ENCODE measurements at places on chromosomes 5 and 9. TPM values are rescaled to one million over a fixed set of nuclear protein-coding genes. Genes with fewer than 3 reads are reported as not detected.

The SV2C gene
- total RNA-seq = 0.03 TPM

The C5orf46 gene
- not detected for total RNA-seq

The PTGDS gene
- total RNA-seq = 1.3 TPM

The PCDHGB2 gene
- total RNA-seq = 0.88 TPM

The GRM6 gene
- total RNA-seq = not detected

The SCGB3A1 gene
- 6.6 TPM for total RNA-seq

The CD72 gene
- total RNA-seq = 18.4 TPM

The PCDHGC5 gene
- total RNA-seq = not detected

The PCDHAC2 gene
- total RNA-seq = not detected

The SLC4A9 gene
- total RNA-seq = 0.17 TPM

GRCh38 chr9:117636681-117637080, 67.5 kb upstream of the TLR4 start:
- no peak for DNase-seq

GRCh38 chr5:67416133-67416937, 219.7 kb upstream of the CD180 start:
- DNase-seq = no peak

GRCh38 chr5:167626341-167627123, 664.9 kb upstream of the WWC1 start:
- DNase-seq = no peak

GRCh38 chr9:76602199-76602598, 143.2 kb downstream of the GCNT1 start:
- DNase-seq = no peak

- no peak for DNase-seq
These were observed 476.8 kb upstream of the C9orf72 start for GRCh38 chr9:28050046-28050445.

DNA sequence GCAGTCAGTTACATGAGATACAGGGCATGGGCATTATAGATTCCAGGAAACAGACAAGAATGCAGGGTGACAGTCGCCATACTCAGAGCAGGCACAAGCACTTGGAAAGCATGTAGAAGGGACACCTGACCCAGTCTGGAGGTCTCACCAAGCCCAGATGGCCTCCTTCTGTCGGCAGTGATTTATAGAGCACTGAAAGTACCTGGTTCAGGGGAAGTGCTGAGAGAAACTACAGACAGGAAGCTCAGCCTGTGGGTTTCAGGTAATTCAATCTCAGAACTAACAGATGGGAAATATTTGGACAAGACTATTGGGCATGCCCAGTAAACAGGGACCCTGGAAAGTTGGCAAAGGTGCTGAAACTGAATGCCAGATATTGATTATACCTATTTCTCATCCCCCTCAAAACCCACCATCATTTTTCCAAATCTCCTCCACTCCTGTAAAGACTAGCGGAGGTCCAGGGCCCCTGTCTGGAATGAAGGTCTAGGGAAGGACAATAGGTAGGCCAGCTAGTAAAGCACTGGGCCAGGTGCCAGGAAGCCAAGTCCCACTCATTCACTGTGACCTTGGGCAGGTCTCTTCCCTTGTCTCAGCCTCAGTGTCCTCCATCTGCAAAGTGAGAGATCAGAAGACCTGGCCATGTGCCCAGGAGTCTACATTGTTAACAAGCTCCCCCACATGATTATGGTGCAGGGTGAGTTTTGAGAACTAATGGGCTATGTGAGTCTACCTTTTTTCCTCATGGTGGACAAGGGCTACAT, 26.9 kb downstream of the KLHL3 start:
- no peak for DNase-seq

- DNase-seq = no peak
These were observed 26.5 kb upstream of the BASP1 start for GRCh38 chr5:17190799-17191391.

DNA sequence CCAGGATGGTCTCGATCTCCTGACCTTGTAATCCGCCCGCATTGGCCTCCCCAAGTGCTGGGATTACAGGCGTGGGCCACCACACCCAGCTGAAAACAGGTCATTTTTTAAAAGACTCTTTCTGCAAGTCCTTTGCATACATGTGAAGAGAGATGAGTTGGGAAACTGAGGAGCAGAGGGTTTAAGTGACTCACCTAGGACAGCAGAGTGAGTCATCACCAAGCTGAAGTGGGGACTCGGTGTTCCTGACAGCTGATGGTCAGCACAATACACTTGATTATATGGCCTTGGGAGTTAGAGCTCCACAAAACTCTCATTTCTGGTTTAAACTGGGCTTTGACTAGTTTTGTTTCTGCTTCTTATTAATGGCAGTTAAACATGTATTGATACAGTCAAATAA, 38.1 kb upstream of the SSBP2 start:
- no peak for DNase-seq

GRCh38 chr9:136551401-136552116, 5.7 kb upstream of the NOTCH1 start:
- DNase-seq = no peak

DNA sequence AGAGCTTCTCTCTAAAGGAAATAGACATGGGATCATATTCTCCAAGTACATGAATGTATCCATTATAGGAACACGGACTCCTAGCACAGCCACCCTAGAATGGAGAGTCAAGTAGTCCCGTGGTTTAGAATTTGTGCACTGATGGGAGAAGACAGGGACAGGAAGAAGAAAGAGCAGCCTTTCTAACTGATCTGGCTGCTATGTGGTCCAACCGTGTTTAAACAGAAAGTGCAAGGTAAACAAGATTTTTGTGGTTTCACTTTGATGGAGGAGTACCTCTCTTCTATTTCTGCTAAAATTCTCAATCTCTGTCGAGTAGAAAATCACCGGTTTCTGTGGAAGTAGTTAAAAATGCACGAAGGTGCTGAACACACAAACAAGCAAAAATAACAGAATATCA, 171.3 kb downstream of the ST8SIA4 start:
- no peak for DNase-seq

GRCh38 chr5:129899454-129899853, 4.8 kb upstream of the CHSY3 start:
- no peak for DNase-seq

- no peak for DNase-seq
These were observed 403.5 kb upstream of the ST8SIA4 start for GRCh38 chr5:101306391-101307137.

DNA sequence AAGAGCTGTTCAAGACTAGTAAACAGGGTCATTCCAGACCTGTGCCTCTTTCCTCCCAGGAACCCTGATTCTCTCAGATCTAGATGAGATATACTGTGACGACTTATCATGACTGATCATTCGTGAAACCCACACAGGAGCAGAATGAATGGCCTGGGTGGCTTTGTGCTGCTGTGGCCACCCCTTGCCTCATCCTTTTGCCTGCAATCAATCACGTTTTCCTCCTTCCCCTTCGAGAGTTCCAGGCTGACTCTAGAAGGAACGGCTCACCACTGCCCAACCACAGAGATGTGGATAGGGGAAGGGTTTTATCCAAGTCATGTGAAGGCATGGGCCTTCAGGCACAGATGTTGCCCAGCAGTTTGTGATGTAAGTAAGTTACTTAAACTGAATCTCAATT, 5.8 kb downstream of the ANXA6 start:
- no peak for DNase-seq

- DNase-seq = no peak
These were observed 54.1 kb upstream of the CHD1 start for GRCh38 chr5:98982880-98983279.

GRCh38 chr9:109048822-109049221, 35.5 kb upstream of the CTNNAL1 start:
- DNase-seq = no peak

DNA sequence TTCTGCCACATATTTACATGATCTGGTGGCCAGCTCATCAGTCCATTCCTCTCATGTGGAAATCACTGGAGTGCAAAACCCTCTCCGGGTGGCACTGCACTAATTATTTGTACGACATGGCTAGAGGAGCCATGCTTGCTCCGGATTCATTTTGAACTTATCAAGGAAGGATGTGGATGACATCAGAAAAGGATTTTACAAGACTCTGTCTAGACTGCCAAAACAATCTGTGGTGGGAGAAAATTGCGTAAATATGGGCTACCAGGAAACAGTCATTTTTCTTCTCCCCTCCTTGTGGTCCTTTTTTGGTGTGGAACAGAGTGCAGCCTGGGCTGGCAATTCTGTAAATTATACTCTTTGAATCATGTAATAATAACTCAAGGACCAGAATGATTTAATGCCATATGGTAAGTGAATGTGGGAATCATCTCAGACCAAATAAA, 123.4 kb upstream of the IFNE start:
- DNase-seq = no peak

DNA sequence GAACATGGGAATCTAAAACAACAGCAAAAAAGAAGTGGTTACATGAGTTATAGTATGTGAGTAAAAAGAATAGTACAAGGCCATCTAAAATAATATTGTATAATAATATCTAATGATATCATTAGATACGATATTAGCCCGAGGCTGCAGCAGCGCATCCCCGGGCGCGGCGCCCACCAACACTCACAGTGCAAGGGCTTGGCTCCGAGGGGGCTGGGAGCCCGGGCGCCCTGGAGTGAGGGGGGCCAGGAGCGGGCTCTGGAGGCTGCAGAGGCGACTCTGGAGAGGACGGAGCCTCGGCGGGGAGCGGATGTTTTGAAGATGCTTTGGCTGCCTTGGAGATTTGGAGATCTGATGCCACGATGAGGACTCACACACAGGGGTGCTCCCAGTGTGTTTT, 68.1 kb upstream of the TMEM252 start:
- DNase-seq = no peak

DNA sequence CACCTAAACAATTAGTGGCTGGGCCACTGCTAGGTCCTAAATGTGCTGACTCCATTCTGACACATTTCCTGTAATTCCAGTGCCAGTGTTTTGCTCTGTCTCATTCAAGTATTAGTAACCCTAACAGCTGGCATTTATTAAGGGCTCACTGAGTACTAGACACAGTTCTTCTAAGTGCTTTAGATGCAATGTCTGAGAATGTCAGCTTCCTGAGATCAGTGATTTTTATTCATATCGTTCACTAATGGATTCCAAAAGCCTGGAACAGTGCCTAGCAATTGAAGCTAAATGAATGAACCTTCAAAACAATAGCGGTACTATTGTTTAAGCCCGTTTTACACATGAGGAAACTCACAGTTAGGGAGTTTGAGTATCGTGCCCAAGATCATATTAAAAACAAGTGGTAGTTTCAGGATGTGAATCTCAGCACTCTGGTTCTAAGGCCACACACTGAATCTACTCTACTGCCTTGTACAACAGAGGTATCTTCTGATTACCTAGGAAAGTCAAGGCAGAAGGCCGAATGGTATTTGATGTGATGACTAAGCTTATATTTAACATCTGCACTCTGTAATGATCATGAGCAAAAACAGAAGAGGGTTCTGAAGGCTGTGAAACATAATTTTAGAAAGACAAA, 304.0 kb downstream of the PJA2 start:
- DNase-seq = no peak

- DNase-seq = no peak
These were observed 13.4 kb downstream of the LIFR start for GRCh38 chr5:38543074-38543473.

DNA sequence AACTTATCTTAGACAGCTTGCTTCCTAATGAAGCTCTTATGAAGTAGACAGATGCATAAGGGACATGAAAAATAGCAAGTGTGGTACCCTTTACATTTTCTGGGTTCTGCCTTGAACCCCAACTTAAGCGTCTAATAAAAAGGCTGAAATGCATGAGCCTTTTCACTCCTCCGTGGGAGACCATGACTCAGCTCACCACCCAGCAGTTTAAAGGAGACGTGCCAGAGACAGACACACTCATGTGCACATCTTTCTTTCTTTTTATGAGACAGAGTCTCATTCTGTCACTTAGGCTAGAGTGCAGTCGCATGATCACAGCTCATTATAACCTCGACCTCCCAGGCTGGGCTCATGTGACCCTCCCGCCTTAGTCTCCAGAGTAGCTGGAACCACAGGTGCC, 22.3 kb downstream of the CTXN3 start:
- DNase-seq = no peak

GRCh38 chr5:20536341-20536740, 548.3 kb upstream of the CDH18 start:
- no peak for DNase-seq

DNA sequence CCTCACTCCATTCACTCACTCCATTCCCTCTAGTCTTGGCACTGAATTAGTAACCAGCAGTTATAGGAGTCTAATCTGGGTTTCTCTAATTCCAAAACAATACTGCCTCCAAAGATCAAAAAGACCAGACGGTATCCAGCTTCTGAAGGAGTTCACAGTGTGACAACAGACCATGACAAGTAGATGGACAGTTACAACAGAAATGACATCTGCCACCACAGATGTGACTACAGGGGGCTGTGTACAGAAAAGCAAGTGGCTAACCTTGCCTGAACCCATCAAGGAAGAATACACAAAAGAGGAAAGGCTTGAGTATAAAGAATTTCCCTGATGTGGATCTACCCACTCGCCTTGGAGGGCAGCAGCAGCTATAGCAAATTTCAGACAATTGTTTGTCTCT, 112.4 kb downstream of the ACTL7B start:
- DNase-seq = no peak

- DNase-seq = no peak
These were observed 66.6 kb downstream of the YIPF5 start for GRCh38 chr5:144103611-144104485.

DNA sequence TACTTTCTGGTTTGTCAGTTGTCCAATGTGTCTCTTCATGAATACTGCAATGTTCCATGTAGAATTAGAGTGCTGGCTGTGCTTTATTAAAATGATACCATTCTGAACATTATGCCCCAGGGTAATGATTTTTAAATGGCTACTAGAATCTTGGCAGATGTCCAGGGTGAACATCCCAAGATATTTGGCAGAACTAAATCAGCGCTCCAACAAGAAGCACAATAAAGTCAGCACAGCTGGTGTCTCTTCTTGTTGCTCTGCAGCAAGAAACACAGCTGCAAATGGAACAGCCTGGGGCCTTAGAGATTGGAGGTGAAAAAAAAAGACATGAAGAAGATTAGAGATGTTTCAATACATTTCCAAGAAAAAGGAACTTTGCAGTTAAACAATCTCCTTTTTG, 248.3 kb downstream of the CDH18 start:
- DNase-seq = no peak

All from activated naive CD8-positive, alpha-beta T cell treated with anti-CD3 and anti-CD28 coated beads, Interleukin-2, amount 10 ng/mL, durations not matched to agents 7 days and 5 days (primary cell).